Cortex of kidney (tissue), 1 donor: ENCODE measurements at places on chromosomes 11 and 22.

DNA sequence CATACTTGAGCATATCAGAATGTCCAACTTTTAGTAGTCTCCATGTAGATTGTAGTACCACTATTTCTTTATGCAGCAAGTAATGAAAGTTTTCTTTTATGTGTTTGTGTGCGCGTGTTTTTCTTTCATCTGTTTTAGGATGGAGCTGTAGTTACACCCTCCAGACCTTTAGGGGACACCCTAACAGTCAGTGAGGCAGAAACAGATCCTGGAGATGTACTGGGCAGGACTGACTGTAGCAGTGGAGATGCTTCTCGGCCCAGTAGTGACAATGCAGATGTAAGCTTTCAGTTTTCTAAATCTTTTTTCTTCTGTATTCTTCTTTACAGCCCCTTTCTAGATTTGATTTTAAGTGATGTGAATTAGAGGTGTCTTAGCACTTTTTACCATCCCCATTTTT, 79.9 kb upstream of the GRIK4 start:
- DNase-seq: no peak

GRCh38 chr11:106228996-106229395, 151.5 kb downstream of the AASDHPPT start:
- no peak for DNase-seq

- no peak for DNase-seq
These were observed at the start of gene BIK for GRCh38 chr22:43110444-43110926. Gene BIK, plus strand, starts transcription at chr22:43110750. Its CDS starts 13,273 bp downstream, at chr22:43124023.

DNA sequence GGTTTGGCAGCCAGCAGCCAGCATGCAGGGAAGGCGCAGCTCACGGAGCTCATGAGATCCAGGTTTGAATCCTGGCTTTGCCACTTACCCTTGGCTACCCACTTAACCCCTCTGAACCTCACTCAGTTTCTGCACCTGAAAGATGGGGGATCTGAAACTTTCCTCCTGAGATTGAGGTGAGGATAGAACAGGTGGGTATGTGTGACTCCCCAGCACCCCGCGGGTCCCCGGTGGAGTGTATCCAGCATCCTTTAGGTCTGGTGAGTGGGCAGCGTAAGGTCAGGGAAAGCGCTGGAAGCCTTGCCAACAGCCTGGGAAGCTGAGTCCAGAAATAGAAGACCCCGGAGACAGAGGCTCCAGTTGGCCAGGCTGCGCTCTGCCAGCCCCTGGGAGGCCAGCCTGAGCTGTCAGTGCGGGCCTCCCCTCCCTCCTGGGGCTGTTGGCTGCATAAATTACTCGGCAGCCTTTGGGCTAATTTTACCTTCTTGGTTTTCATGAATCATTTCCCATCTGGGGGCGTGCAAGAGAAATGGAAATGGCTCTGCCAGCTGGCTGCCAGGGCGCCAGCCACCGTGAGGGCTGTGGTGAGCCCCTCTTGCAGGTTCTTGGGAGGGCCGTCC, 17.6 kb downstream of the PRDM11 start:
- DNase-seq: no peak

- DNase-seq: no peak
These were observed 55.0 kb upstream of the EMID1 start for GRCh38 chr22:29150701-29151100.

- DNase-seq: no peak
These were observed 92.9 kb upstream of the AMOTL1 start for GRCh38 chr11:94675239-94675638.

- DNase-seq: no peak
These were observed 55.4 kb upstream of the CNTN5 start for GRCh38 chr11:98965358-98965757.

DNA sequence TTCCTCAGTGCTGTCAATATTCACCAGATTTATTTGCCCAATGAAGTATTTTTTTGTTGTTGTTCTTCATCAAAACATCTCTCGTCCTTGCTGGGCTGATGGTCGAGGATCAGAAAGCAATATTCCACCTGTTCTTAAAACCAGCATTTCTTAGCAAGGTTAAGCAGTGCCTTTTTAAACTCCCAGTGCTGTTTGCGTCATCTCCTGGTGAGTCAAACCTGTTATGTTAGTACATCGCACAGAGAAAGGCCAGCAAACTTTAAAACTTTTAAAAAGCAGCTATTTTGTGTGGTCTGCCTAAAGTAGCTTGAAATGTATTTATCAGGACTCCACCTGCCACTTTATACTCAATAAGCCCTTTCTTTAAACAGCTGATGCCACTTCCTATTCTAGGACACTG, 802.0 kb downstream of the KCNA4 start:
- DNase-seq: no peak
